ENCODE measurements at places on chromosomes 7 and 10.

GRCh38 chr10:13857451-13857850, 270.7 kb downstream of the PRPF18 start:
- DNase-seq = no peak

DNA sequence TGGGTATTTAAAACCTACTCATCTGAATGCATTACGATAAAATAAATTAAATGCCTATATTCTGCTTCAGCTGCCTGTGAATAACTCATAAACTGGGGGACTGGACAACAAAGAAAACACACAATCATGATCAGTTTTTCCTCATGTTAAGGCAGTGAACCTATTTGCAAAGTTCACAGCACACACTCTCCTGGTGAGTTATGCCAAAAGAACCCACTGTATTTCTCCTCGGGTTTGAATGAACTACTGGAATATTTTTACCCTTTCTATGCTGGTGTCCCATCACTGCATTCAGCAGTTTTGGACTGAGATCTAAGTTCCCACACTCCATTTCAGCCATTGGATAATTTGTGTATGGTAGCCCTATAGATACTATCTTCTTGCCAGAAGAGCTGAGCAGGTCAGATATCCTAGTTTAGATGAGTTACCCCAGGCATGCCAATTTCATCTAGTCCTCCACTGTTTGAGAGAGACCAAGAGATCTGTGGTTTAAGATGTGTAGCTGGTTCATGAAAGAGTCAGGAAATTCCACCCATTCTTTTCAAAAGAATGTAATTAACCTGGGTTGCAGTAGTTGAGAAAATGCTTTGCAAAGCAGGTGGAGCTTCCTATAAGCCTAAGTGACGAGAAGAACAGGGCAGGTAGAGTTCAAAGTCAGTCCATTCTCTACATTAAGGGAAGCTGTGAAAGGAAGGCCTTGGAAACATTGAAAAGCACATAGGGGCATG, 101.7 kb downstream of the PLXDC2 start:
- no peak for DNase-seq

- DNase-seq = no peak
These were observed 74.1 kb downstream of the RALA start for GRCh38 chr7:39697483-39697882.

DNA sequence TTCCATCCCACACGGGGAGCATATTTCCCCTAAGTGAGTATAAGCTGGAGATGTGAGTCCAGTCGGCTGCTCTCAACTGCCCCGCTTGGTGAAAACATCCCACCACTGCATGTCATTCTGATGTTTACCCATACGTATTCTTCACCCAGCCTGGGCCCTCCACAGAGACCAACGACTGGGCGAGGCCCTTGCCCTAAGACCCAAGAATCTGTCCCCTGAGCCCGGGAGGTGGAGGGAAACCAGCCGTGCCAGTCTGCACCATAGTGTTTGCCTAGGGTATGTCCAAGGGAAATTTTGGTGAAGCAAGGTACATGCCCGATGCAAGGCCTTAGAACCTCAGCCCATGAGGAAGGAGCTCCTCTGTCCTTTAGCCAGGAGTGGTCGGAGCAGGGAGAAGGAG, 67.9 kb downstream of the RGS10 start:
- DNase-seq = no peak

DNA sequence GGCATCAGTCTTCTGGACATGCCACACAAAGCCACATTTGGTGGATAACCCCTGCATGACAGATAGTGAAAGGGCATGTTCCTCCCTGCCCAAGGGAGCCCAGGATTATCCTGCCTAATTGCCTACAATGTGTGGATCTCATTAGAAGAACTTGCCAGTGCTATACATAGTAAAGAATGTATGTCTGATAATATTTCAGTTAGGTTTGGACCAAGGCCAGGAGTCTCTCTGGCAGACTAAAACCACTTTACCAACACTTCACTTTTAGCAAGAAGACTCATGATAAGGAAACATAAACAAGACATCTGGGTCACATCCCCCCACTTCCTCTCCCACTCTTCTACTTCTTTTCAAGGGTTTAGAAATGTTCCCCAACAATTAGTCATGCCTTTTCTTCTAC, 196.7 kb downstream of the MTERF1 start:
- peak; percentile 90 for DNase-seq

DNA sequence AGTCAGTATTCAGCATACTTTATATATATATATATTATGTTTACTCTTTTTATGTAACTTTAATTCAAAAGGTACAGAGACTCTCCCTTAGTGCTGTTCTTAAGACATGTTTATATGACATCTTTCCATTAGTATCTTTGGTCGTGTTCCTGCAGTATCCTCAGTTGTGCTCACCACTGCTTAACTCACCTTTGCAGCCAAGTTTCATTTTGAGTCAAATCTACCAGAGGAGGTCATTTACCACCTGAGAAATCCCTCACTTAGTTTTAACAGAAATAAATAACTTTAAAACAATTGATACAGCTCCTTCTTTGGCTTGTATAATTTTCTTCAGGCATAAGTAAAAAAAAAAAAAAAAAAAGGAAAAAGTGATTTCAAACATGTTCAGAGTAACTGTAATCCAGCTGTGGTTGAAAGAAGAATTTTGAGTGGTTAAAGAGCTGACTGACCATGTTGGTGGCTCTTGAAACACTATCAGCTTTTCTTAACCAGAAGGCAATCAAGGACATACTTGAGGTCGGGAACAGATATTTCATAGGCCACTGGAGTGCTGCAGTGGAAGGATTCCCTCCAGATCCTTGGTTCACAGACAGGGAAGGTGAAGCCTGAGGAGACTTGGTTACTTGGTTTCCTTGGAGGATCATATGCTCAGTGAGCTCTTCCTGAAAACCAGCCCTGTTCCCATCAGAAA, 116.8 kb downstream of the AUTS2 start:
- no peak for DNase-seq

DNA sequence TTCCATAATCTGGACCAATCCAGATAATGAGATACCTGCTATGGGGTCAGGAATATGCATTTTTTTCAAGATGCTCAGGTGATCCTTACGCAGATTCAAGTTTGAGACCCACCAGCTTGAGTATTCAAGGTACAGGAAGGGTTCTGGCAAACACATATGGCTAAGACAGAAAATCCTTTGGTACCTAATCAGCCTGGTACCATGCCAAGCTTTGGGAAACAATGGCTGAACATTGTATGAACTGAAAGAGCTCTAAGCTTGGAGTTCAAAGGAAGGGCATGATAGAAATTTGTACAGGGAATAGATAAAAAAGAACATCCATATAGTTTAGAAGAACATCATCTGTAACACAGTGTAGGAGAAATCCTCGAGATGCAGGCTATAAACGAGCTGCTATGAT, 382.7 kb downstream of the THSD7A start:
- no peak for DNase-seq
